ENCODE measurements at places on chromosomes 2 and 18.

DNA sequence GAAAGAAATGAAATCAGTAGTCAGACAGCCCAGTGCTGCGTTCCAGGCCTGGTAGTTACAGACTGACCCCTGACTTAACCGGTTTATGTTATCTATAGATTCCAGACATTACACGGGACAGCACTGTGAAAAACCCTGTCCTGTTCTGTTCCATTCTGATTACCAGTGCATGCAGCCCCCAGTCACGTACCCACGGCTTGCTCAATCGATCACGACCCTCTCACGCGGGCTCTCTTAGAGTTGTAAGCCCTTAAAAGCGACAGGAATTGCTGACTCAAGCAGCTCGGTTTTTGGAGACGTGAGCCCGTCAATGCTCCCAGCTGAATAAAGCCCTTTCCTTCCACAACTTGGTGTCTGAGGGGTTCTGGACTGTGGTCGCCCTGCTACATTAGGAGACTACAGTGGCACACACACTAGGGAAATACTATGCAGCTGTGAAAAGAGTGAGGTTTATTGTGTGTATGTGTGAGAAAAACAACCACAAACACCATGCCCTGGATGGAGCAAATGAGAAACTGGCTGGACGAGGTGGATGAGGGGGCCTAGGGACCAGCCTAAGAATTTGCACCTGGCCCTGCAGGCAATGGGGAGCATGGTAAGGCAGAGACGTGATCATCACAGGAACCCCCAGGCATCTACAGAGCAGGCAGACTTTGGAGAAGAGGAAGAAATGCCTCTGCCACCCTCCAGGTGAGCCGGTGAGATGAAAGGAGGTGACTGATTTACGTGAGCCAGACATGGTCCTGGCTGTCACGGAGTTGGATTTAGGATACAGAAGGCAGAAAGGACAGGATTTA, 49.1 kb upstream of the SEMA4C start:
- DNase-seq, result no peak

DNA sequence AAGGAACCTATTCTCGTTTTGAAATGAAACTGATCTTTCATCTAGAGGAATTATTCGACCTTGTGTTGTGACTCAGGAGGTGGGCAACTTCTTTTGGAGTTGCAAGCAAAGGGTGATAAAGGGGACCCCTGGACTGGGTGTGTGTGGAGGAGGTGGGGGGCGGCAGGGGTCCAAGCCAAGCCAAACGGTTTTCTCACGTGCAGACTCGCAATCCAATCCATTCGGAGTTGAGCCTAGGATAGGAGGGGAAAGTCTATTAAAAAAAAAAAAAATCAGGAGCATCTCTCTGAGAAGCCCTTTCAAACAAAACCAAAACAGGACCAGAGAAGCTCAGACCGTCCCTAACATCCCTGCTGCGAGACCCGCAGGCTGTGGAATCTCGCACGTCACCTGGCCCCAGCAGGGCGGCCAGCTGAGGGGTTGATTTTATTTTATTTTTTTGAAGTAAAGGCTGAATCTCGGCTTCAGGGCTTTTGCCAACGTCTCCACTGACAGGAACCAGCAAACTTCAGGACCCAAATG, 3.7 kb upstream of the ZEB2 start:
- DNase-seq, result no peak

GRCh38 chr18:55510809-55511208, 77.2 kb downstream of the TCF4 start:
- no peak for DNase-seq

DNA sequence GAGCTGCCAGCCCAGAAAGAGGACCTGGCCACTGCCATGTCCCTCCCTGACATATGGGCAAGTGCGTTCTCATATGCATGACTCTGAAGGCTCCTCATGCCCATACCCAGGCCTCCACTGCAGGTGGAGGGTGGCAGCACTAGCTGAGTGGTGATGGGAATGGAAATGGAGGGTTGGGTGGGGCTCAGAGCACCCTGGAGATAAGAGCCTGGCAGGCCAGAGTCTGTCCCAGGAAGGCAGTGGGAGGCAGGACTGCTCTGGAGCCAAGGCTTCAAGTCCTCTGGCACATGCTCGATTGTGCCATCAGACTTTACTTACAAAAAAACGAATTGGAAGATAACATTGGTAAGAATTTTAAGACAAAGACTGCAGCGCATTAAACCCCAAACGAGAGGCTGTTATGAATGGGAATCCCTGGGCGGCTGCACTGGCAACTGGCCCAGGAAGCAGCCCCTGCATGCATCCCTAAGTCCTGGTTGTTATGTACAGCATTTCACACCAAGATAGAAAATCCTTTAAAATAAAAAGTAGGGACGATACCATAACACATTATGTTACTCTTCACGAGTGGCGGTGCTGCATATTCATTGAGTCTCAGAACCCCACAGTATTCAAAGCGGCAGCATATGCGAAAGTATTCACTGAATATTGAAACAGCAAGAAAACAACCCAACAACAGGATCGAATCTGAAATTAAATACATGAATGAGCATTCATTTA, 81.7 kb upstream of the FAM98A start:
- DNase-seq, result no peak

DNA sequence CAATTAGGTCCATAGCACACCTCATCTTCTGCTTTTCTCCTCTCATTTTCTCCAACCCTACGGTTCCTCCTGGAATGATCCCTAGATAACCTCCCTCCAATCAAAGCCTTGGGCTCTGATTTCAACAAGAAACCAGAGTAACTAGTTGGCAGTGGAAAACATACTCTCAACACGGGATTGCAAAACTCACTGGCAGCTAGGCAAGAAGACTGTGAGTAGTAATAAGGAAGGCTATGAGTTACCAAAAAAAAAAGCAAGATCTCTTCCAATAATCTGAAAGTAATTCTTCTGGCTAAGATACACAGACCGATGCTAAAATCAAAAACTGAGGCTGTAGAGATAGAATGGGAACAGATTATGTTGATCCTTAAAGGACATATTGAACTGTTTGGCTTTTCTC, 28.4 kb upstream of the CCDC102B start:
- no peak for DNase-seq

DNA sequence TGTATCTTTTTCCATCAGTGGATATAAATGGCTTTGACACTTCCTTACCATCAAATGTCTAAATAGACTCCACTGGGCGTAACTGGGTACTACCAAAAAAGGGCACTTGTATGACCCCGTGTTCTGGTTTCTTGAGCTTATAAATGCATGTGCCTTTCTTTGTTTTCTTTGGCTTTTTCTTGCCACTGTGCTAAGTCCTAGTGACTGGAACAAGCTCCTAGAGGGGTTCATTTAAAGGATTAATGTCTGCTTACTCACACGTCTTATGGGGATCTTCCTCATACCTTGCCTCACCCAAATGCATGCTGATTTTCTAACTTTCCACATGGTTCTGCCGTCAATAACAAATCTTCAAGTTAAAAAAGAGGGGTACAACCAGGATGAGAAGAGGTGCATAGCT, 19.8 kb upstream of the ZNF532 start:
- no peak for DNase-seq

DNA sequence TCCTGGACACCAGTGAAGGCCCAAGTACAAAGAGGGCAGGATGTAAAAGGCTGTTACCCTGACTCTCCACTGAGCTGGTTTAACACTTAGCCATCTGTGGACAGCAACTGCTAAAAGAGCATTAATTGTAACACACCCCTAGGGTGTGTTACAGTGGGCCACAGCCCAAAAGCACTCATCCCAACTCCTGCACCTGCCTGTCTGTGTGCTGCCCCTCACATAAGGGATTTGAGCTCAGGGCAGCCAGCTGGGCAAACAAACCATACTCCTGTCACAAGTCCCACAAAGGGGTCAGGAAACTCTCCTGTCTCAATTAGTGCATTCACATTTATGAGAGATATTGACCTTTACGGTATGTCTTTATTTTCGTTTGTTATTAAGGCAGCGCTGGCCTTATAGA, 833.1 kb upstream of the NXPH2 start:
- DNase-seq, result no peak

- no peak for DNase-seq
Observed at GRCh38 chr2:239826786-239827522, 198.2 kb downstream of the NDUFA10 start.

GRCh38 chr2:158498749-158499136, 42.0 kb downstream of the PKP4 start:
- no peak for DNase-seq

GRCh38 chr18:24342347-24342746, 55.3 kb downstream of the OSBPL1A start:
- DNase-seq, result no peak

DNA sequence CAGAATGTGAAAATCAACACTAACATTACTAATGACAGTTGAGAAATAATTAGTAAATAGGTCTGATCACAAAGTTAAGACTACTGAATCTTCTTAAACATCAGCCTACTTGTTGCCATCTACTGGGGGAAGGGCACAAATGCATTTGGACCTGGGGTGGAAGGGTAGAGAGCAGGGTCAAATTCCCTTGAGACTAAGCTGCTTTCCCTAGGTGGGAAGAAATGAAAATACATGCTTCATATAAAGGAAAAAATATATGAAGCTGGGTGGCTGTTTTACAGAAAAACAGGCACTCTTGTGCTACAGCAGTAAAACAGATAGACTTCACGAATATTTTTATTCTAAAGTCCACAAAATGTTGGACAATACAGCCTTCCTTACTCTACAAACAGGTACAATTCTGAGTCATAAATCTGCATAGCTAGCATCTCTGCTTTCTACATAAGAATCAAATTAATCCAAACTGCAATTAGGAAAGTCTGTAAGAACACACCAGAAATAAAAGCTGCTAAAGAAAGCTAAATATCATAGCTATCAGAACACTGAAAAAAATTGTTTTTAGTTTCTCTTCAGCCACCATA, 10.9 kb downstream of the TRIP12 start:
- no peak for DNase-seq

- no peak for DNase-seq
Observed at GRCh38 chr18:62769216-62769615, 53.9 kb downstream of the PHLPP1 start.

- DNase-seq, result no peak
Observed at GRCh38 chr18:4093676-4094075, 361.4 kb downstream of the DLGAP1 start.

GRCh38 chr2:71006323-71006722, 11.7 kb upstream of the TEX261 start:
- no peak for DNase-seq

- no peak for DNase-seq
Observed at GRCh38 chr2:193446967-193447366, 1252.2 kb upstream of the TMEFF2 start.

- no peak for DNase-seq
Observed at GRCh38 chr18:22052405-22053105, 116.8 kb upstream of the GATA6 start.

DNA sequence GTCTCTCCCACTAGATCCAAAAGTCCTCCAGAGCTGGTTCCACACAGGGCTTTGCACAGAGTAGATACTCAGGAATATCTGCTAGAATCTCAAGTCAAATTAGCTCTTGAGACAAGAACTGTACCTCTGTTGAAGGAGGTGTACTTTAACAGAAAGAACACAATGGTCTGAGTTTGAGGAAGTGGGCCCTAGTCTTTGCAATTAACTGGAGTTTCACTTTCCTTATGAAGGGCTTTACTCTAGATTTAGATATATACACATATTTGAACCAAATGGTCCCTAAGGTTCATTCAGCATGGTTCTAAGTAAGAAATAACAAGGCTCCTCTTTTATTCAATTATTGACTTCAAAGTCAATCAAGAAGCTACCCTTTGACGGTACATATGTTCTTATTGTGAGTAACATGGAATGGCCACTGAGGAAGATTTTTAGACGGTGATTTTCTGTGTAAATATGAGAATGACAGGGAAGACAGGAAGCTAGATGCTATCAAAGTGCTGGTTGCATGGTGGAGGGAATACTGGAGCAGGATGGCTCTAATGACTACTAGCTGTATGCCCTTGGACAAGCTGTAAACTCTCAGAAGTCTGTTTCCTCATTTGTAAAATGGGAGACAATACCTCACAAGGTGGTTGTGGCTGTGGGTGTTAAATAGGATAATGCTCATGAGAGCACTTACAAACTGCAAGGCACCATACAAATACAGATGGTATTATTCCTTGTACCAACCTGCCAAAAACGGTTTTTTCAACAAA, 73.5 kb upstream of the SERTAD2 start:
- no peak for DNase-seq

DNA sequence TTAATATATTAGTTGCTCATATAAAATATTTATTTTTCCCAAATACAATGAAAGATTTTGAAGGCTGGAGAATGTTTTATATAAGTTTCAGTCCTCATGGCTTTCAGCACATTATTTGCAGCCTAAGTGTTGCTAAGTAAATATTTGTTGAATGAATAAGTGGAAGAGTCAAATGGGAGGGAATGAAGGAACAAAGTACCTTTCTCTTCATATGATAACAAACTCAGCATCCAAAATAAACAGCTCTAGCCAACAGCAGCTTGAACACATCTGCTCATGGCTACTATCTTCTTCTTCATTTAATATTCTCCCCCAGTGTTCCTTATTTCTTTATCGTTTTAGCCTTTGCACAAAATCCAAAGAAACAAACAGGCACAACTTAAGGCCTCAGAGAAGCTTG, 385.2 kb upstream of the PIK3C3 start:
- DNase-seq, result no peak

- no peak for DNase-seq
Observed at GRCh38 chr2:100283724-100284501, 38.4 kb downstream of the LONRF2 start.

DNA sequence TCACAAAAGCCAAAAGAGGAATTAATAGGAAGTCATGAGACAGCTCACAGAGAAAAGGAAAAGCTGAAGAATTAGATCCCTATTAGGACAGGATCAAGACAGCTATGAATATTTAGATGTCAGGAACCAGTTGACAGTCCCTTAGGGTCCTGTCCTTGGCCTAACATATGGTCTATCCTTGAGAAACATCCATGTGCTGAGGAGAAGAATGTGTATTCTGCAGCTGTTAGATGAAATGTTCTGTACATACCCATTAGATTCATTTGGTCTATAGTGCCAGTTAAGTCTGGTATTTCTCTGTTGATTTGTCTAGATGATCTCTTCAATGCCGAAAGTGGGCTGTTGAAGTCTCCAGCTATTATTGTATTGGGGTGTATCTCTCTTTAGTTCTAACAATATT, 37.6 kb upstream of the SLC40A1 start:
- no peak for DNase-seq

- DNase-seq, result no peak
Observed at GRCh38 chr18:67265464-67266245, 250.9 kb downstream of the DSEL start.

GRCh38 chr2:234375176-234375880, 121.6 kb downstream of the ARL4C start:
- DNase-seq, result no peak

DNA sequence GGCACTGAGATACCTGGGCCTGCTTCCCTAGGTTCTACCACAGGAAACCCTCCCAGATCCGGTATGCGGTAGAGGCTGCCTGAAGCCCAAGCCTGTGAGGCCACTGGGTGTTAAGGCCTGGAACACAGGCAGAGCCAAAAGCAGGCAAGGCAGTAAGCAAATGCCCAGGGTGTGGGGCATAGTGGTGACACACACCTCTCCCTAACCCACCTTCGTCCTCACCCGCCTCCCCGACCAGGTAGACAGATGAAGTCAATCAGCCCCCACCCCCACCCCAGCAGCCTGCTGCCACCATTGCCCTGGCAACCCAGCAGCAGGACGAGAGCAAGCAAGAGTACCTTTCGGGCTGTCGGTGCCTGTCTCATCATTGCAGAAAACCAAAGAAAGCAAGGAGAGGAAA, 6.1 kb downstream of the DCTN1 start:
- DNase-seq, result no peak

GRCh38 chr2:231353469-231353868, 42.0 kb upstream of the B3GNT7 start:
- DNase-seq, result no peak

- DNase-seq, result no peak
Observed at GRCh38 chr18:76993573-76993972, 139.0 kb downstream of the MBP start.

- DNase-seq, result no peak
Observed at GRCh38 chr2:20675701-20676352, 8.9 kb downstream of the GDF7 start.

All from 8988T (cell line).